ENCODE measurements at places on chromosomes 6 and 20.

- DNase-seq, result peak; percentile 37
These were observed 3.0 kb downstream of the CASS4 start for GRCh38 chr20:56414842-56415765.

GRCh38 chr6:129309154-129309553 lies 400.8 kb downstream of the ARHGAP18 start:
- DNase-seq, result no peak

GRCh38 chr6:166946125-166946524 lies 10.2 kb downstream of the RNASET2 start:
- no peak for DNase-seq

- no peak for DNase-seq
These were observed 34.6 kb downstream of the STX7 start for GRCh38 chr6:132478266-132478665.

DNA sequence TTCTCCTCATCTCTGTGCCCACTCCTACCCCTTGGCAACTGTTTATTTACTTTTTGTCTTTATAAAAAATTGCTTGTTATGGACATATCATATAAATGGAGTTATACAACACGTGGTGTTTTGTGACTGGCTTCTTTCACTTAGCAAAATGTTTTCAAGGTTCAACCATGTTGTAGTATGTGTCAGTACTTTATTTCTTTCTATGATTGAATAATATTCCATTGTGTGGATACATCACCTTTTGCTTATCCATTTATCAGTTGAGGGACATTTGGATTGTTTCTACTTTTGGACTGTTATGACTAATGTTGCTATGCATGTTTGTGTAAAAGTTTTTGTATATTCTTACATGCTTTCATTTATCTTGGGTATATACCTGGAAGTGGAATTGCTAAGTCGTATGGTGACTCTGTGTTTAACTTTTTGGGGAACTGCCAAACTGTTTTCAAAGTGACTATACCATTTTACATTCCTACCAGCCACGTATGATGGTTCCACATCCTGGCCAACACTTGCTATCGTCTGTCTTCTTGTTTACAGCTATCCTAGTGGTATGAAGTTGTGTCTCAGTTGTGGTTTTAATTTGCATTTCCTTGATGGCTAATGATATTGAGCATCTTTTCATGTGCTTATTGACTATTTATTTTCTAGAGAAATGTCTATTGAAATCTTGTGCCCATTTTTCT lies 84.4 kb downstream of the SLX4IP start:
- DNase-seq, result peak; percentile 64

- no peak for DNase-seq
These were observed 4.6 kb downstream of the KCNK15 start for GRCh38 chr20:44750081-44750805.

DNA sequence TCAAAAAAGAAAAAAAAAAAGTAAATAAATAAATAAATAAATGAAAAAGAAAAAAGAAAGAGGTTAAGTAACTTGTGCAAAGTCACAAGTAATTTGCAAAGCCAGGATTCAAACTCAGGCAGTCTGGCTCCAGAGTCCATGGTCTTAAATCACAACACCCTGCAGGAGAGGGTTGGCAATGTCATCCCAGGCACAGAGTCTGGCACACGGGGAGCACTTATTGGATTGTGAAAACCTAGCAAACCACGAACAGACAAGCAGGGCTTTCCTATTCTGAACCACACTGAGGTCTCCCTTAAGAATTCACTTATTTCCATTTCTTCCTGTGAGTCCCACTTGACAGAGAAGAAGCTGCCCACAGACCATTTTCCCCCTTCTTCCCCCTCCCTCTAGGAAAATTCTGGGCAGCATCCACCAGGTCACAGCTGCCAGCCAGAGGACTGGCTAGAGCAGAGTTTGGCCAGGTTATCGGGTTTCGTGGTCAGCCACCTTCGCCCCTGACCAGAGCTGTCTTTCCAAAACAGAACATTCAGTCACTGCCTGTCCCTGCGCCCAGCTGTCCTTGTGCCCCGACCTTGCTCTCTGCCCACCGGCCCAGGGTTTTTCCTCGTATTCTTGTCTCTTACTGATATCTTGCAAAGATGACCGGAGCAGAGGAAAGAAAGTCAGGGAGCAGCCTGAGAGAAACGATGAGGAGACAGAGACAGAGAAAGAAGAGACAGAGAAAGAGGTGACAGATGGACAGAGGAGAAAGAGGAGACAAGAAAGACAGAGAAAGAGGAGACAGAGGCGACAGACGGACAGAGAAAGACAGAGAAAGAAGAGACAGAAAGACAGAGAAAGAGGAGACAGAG lies 106.4 kb upstream of the PTPN1 start:
- no peak for DNase-seq

DNA sequence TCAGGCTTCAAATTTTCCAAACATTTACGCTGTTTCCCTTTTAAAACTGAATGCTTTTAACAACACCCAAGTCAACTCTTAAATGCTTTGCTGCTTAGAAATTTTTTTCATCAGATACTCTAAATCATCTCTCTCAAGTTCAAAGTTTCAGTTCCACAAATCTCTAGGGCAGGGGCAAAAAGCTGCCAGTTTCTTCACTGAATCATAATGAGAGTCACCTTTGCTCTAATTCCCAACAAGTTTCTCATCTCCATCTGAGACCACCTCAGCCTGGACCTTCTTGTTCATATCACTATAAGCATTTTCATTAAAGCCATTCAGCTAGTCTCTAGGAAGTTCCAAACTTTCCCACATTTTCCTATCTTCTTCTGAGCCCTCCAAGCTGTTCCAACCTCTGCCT lies 69.1 kb downstream of the RNF217 start:
- DNase-seq, result no peak

DNA sequence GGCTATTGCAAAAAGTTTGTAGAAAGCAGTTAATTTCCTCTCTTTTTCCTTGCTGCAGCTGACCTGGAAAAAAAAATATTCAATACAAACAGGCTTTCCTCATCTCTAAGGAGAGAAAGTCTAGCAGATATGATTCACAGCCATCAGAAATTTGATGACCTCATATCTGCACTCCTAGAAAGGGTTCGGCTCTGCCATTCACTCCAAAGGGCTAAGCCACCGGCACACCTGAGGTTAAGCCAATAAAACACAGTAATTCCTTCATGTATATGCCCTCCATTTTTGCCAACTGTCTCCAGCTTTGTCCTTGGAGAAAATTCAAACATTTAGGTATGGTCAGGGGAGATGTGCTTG lies 18.7 kb upstream of the LY86 start:
- no peak for DNase-seq

GRCh38 chr6:30533460-30534294 lies 22.6 kb downstream of the GNL1 start:
- no peak for DNase-seq

GRCh38 chr20:35013421-35014411 lies 58.0 kb downstream of the MYH7B start:
- no peak for DNase-seq

- no peak for DNase-seq
These were observed 245.9 kb upstream of the HSF2 start for GRCh38 chr6:122153557-122153956.

DNA sequence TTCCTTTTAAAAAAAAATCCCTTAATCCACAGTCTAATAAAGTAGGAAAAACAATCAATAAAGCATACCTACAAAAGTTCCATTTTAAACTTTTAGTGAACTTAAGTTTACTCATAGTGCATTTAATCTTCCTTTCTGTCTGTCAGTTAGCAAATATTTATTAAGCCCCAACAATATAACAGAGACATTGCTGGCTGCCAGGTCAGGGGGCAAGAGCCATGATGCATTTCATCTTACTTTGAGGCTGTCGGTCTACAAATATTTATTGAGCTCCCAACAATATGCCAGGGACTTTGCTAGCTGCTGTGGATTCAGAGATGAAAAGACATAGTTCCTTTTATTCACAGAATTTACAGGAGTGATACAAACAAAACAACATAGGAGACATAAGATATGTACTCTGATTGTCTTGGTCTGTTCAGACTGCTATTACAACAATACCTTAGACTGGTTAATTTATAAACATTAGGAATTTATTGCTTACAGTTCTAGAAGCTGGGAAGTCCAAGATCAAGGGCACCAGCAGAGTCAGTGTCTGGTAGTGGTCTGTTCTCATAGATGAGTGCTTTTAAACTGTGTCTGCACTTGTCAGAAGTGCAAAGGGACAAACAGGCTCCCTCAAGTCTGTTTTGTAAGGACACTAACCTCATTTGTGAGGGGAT lies 118.6 kb downstream of the PLCB1 start:
- no peak for DNase-seq

DNA sequence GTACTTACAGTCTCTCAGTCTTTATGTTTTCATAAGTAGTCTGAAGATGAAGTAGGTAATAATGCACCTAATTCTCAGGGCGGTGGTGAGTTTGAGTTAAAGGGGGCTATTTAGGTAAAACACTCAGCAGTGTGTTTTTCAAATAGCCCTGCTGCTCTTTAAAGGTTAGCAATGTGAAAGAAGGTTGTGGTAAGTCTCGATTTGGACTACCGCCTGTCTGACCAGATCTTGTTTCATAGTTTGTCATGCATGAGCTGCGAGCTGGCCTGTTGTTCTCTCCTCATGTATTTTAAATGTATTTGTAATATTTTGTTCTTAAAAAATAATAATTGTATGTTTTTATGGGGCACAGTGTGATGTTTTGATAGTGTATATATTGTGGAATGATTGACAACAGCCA lies 340.2 kb downstream of the DHX35 start:
- no peak for DNase-seq

GRCh38 chr20:58107533-58107932 lies 120.9 kb downstream of the ANKRD60 start:
- DNase-seq, result no peak

GRCh38 chr20:38685853-38686473 lies 38.3 kb upstream of the SLC32A1 start:
- DNase-seq, result peak; percentile 48

DNA sequence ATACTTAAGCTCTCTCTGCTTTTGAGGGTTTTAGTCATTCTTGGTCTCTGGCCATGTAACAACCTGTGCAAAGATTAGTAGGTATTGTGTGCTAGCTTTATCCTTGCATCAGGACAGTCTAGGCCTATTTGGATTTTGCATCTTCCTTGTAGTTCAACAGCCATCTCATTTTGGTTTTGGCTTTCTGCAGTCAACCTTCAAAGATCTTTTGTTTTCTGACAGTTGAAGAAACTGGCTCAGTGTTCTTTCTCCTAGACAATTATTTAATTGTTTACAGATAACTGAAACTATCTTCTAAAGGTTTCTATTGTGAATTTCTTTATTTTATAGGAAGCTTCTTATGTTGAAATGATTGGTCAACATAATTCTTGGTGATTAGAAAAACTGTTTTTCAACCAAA lies 307.5 kb downstream of the CDKAL1 start:
- DNase-seq, result no peak

GRCh38 chr6:158596861-158597260 lies 37.0 kb downstream of the TMEM181 start:
- DNase-seq, result no peak

DNA sequence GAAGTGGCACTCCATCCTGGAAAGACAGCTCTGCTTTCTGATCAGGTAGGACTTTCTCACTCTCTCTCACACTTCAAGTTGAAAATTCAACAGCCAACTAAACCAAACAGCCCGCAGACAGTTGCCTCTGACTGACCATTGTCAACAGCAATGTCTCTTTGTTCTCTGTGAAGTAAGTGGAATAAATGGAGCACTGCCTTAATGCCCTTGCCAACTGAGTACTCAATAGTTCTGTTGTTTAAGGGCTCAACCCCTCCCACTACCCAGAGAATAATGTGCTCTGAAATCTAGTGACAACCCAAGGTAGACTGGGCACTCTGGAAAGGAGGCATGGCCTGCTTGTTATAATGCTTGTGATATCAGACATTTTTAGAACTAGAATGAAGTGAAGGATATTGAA lies 16.8 kb upstream of the BCLAF1 start:
- DNase-seq, result no peak

GRCh38 chr6:30211899-30212298 lies 1.3 kb downstream of the TRIM26 start:
- no peak for DNase-seq

DNA sequence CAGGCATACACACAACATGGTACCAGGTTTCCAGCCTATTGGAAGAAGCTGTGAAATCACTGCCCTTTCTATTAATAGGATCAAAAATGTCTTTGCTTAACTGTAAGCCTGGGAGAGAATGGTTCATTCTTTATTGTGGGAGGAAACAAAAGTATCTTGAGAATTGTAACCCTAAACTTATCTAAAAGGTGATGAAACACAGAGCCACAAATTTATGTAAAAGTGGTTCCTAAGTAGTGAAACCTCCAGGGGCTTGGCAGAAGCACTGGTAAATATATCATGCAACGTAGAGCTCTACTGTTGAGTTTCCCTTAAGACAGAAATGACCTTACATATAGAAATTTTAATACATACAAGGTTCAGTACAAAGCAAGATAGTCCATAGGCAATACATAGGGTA lies 17.2 kb upstream of the NOX3 start:
- peak; percentile 58 for DNase-seq

DNA sequence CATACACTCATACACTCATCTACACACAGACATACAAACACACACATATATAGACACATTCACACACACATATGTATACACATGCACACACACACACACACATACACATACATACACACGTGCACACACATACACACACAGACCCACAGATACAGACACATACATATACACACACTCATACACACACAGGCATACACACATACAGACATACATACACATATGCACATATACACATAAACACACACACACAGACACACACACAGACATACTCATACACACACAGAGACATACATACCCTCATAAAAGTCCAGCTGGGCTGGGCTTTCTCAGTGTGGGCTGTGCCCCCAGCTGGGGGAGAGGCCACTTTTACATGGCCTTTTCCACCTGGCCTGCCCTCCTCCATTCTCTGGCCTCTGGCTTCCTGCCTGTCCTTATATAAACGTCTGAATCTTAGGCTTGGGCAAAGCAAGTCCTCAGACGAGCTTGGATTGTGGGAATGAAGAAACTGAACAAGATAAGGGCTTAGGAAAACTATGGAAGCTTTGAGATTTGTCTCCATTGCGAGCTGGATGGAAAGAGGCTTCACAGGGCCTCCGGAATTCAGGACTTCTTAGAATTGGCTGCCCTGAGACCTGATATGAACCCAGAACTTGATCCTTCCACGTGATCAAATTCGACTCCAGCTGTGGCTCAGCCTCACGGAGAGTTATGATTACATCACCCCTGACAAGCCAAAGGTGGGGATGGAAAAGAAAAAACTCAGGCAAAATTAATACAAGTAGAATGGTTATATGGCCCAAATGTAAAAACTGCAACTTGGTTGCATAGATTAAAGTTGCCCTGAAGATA lies 22.5 kb upstream of the CST3 start:
- DNase-seq, result peak; percentile 41

- peak; percentile 9 for DNase-seq
These were observed 44.4 kb downstream of the MDFI start for GRCh38 chr6:41682497-41683272.

DNA sequence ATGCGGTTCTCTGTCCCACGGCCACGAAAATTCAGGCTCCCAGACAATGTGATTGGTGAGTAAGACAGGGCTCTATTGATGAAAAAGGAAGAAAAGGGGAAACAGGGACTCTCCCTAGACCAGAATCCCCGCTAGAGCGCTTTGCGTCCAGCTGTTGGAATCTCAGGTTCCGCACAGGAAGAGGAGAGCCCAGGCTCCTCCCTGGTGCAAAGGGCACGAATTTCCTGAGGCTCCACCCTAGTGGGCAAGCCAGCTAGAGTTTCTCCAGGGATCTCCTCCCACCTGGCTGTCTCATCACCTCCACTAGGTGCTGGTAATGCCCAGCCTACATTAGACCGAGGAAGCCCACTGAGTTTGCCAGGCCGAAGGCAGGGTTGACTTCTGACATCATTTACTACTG lies 135.9 kb upstream of the SOX4 start:
- no peak for DNase-seq

Data from astrocyte of the spinal cord (primary cell).